CD4-positive, alpha-beta memory T cell (primary cell): ENCODE measurements at places on chromosomes 1 and 21. TPM values are rescaled to one million over a fixed set of nuclear protein-coding genes. Genes with fewer than 3 reads are reported as not detected.
A peak's percentile ranks its signal among the peaks of the same experiment; 100 is the strongest.

DNA sequence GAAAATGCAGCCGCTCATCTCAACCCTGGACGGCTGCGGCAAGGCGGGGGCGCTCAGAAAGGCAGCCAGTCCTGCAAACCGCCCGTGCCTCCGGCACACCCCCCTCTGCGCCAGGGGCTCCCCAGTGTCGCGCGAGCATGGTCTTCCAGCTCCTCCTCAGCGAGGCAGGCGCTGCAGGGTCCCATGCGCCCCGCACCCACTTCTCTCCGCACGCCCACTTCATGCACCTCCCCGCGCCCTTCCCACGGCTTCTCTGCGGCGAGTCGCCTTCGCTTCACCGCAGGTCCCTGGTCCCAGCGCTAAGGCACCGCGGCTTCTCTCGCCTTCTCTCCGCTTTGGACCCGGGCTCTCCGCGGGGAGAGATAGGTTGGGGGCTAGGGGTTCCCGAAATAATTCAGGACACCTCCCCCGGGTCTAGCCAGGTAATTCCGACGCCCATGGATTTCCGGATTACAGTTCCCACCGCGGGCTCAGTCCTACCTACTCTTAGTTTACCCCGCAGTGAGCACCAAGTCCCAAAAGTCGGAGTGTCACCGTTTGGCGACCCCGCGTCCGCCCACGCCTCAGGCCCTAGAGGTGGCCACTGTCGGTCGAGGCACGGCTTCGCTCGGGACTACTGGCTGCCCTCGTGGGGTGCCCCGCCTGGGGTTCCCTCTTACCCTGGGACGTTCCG lies 67.5 kb downstream of the SYT2 start:
- no peaks in the 10 kb centered on the region for H3K36me3 ChIP-seq
- no peak overlapping the region for H3K4me3 ChIP-seq
- peaks cover 28% of the 10 kb centered on the region for H3K27me3 ChIP-seq
- no peak overlapping the region for H3K27ac ChIP-seq
- peaks cover 27% of the 10 kb centered on the region for H3K4me1 ChIP-seq
- DNase-seq: no peak

GRCh38 chr1:232575763-232576040 lies 54.2 kb downstream of the SIPA1L2 start:
- H3K4me1 ChIP-seq: peaks cover 37% of the 10 kb centered on the region
- no peak for DNase-seq
- H3K27me3 ChIP-seq: no peaks in the 10 kb centered on the region
- no peak overlapping the region for H3K4me3 ChIP-seq
- H3K36me3 ChIP-seq: no peaks in the 10 kb centered on the region
- no peak overlapping the region for H3K27ac ChIP-seq

DNA sequence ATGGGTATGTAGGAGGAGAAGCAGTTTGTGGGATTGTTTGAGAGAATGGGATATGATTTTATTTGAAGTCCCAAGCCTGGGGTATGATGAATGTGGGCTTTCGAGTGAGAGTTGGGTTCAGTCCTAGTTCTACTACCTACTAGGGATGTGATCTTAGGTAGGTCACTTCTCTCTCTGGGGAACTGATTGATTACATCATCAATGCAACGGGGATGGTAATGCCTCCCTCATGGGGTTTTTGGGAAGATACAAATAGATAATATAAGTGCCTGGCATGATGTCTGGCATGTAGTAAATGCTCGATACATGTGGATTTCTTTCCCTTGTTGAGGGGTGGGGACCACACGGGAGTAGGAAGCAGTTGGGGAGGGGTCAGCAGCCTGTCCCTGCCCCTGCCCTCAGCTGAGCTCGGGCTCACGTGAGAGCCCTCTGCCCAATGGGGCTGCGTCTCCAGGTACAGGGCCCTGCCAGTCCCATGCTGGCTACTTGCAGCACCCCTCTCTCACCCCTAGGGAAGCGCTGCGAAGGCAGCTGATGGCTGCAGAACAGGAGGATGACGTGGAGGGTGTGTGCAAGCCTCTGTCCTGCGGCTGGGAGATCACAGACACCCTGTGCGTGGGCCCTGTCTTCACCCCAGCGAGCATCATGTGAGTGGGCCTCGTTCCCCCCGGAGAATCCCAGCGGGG lies 38.7 kb downstream of the AZIN2 start:
- H3K27ac ChIP-seq: no peak overlapping the region
- no peak for DNase-seq
- no peaks in the 10 kb centered on the region for H3K36me3 ChIP-seq
- H3K4me1 ChIP-seq: no peaks in the 10 kb centered on the region

Gene KRTAP10-4
- not detected for total RNA-seq

- no peak overlapping the region for H3K4me3 ChIP-seq
- H3K36me3 ChIP-seq: no peaks in the 10 kb centered on the region
- DNase-seq: no peak
- no peak overlapping the region for H3K27ac ChIP-seq
Observed at GRCh38 chr21:43634618-43635017, 24.7 kb downstream of the HSF2BP start.

- no peak overlapping the region for H3K27ac ChIP-seq
- no peaks in the 10 kb centered on the region for H3K27me3 ChIP-seq
- DNase-seq: no peak
- peaks cover under 1% of the 10 kb centered on the region for H3K4me1 ChIP-seq
- no peak overlapping the region for H3K4me3 ChIP-seq
- H3K36me3 ChIP-seq: peaks cover 88% of the 10 kb centered on the region
Observed at GRCh38 chr1:952201-952600, 6.9 kb downstream of the NOC2L start.

- no peaks in the 10 kb centered on the region for H3K4me1 ChIP-seq
- no peak for DNase-seq
- no peaks in the 10 kb centered on the region for H3K27me3 ChIP-seq
- no peaks in the 10 kb centered on the region for H3K36me3 ChIP-seq
Observed at GRCh38 chr1:60540141-60540540, 466.6 kb upstream of the C1orf87 start.

DNA sequence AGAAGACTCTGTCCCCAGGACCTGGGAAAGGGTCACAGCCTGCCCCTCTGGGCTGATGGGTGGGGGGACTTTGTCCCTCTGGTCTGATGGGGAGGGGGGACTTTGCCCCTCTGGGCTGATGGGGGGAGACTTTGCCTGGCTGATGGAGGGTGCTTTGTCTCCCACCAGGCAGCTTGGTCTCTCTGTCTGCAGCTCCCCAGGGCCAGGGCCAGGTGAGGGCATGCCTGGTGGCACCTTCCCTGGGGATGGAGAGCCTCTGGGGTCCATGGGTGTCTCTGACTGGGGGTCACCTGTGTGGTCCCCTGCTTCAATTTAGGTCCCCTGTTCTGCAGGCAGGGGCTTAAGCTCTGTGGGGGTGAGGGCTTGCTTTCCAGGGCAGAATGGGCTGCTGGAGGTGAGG lies 23.5 kb upstream of the TTC34 start:
- DNase-seq: no peak
- no peak overlapping the region for H3K4me3 ChIP-seq
- no peaks in the 10 kb centered on the region for H3K36me3 ChIP-seq
- no peaks in the 10 kb centered on the region for H3K4me1 ChIP-seq
- H3K27ac ChIP-seq: no peak overlapping the region
- no peaks in the 10 kb centered on the region for H3K27me3 ChIP-seq

DNA sequence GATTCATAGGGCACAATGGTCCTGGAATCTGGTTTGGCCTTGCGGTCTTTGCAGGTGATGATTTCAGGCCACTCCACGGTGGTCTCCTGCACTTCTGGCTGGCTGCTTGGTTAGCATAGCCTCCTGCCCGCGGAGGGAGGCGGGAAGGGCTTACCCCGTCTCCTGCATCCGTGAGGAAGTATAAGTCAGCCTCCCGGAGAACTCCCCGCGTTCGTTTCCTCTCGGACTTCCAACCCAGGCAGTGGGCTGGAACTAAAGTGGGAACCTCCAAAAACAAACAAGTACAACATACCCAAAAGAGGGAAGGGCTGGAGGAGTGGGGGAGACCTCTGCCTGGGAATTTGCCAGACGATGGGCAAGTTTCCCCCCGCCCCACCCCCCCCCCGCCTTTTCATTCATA lies 939 bp upstream of the CCN1 start:
- no peaks in the 10 kb centered on the region for H3K36me3 ChIP-seq
- no peak for DNase-seq
- H3K4me3 ChIP-seq: no peak overlapping the region

GRCh38 chr1:209673631-209674417 lies 1.4 kb upstream of the G0S2 start:
- H3K27me3 ChIP-seq: no peaks in the 10 kb centered on the region
- no peak overlapping the region for H3K4me3 ChIP-seq
- no peak overlapping the region for H3K27ac ChIP-seq
- H3K4me1 ChIP-seq: peaks cover 50% of the 10 kb centered on the region
- no peak for DNase-seq
- no peaks in the 10 kb centered on the region for H3K36me3 ChIP-seq

- H3K36me3 ChIP-seq: no peaks in the 10 kb centered on the region
- H3K27ac ChIP-seq: no peak overlapping the region
- no peak for DNase-seq
- no peak overlapping the region for H3K4me3 ChIP-seq
- peaks cover 9% of the 10 kb centered on the region for H3K27me3 ChIP-seq
Observed at GRCh38 chr1:47729685-47730084, 267.5 kb downstream of the TRABD2B start.

GRCh38 chr21:27825035-27825434 lies 858.1 kb upstream of the ADAMTS5 start:
- no peak overlapping the region for H3K27ac ChIP-seq
- H3K4me1 ChIP-seq: no peaks in the 10 kb centered on the region
- DNase-seq: no peak
- H3K27me3 ChIP-seq: no peaks in the 10 kb centered on the region
- H3K4me3 ChIP-seq: no peak overlapping the region

DNA sequence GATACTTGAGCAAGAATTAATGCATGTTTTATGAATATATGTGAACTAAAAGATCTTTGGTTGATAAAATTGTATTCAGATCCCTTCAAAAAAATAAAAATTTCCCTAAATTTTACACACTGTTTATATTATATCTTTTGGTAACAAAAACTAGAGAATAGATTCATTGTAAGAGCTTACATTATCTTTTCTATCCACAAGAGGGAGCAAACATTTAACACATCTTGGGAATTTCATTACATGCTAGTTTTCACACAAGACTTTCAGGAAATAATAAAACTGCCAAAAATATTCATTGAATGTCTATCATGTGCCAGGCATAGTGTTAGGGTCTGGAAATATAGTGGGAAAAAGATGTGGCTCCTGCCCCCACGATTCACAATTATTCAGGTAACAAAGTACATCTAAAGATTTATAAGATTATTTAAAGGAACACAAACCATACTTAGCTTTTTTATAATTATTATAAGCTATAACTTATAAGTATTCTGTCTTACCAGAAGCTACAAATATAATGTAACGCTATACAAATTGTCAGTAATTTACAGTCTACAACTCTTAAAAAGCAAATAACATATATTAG lies 30.6 kb downstream of the FAF1 start:
- H3K4me1 ChIP-seq: no peaks in the 10 kb centered on the region
- DNase-seq: no peak
- no peaks in the 10 kb centered on the region for H3K27me3 ChIP-seq
- no peaks in the 10 kb centered on the region for H3K36me3 ChIP-seq
- no peak overlapping the region for H3K27ac ChIP-seq
- H3K4me3 ChIP-seq: no peak overlapping the region

Gene SDHB
- 57.0 TPM for total RNA-seq

- H3K27me3 ChIP-seq: no peaks in the 10 kb centered on the region
- no peaks in the 10 kb centered on the region for H3K4me1 ChIP-seq
- no peak overlapping the region for H3K4me3 ChIP-seq
- DNase-seq: no peak
- no peaks in the 10 kb centered on the region for H3K36me3 ChIP-seq
Observed at GRCh38 chr1:239914751-239915231, 176.9 kb upstream of the FMN2 start.

- H3K4me1 ChIP-seq: peaks cover 7% of the 10 kb centered on the region
- no peak for DNase-seq
- H3K4me3 ChIP-seq: no peak overlapping the region
Observed at GRCh38 chr1:66535853-66536252, 1.9 kb downstream of the SGIP1 start.

DNA sequence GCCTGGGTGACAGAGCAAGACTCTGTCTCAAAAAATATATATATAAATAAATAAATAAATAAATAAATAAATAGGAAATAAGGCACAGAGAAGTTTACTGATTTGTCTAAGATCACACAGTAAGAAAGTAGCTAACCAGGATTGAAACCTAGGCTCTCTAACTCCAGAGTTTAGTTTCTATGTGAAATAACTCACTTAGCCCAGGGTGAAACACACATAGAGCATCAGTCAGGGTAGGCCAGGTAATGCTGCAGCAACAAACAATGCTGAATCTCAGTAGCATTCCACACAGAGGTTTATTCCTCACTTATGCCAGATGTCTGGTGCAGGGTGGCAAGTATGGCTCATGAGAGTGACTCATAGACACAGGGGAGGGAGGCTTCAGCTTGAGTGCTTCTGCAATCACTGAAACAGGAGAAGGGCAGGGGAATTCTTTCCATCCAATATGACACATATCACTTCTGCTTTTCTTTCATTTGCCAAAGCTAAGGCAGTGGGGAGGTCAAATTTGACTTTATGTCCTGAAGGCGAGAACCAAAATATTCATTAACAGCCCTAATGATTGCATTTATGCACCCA lies 37.1 kb upstream of the KANK4 start:
- no peak overlapping the region for H3K27ac ChIP-seq
- no peak for DNase-seq
- no peaks in the 10 kb centered on the region for H3K36me3 ChIP-seq
- H3K4me3 ChIP-seq: no peak overlapping the region
- no peaks in the 10 kb centered on the region for H3K27me3 ChIP-seq

GRCh38 chr1:161307230-161307768 lies 2.5 kb downstream of the MPZ start:
- H3K27me3 ChIP-seq: no peaks in the 10 kb centered on the region
- peak; percentile 17 for DNase-seq
- H3K4me1 ChIP-seq: peaks cover 29% of the 10 kb centered on the region
- no peak overlapping the region for H3K27ac ChIP-seq
- no peak overlapping the region for H3K4me3 ChIP-seq

DNA sequence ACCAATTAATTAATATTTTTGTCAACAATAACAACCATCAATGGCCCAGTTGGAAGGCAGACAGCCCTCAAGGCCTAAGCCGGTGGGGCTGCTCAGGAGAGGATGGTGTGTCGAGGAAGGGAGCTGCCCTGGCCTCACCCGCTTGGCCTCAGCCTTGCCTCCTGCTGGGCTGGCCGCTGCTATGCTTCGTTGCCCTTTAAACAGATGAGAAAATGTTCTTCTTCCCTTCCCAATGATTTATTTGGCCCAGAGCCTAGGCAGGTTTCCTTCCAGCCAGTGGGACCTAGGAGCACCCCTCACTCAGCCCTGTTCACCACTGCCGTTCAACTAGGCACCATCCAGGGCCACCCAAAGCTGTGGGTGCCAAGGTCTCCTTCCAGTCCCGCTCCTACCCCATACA lies 3.1 kb upstream of the ADGRB2 start:
- H3K27ac ChIP-seq: no peak overlapping the region
- H3K4me1 ChIP-seq: peaks cover 39% of the 10 kb centered on the region
- no peaks in the 10 kb centered on the region for H3K36me3 ChIP-seq
